ENCODE measurements at places on chromosomes 7 and 10.
A peak's percentile ranks its signal among the peaks of the same experiment; 100 is the strongest.

- H3K4me3 ChIP-seq, result no peak overlapping the region
- DNase-seq, result no peak
- no peaks in the 10 kb centered on the region for H3K4me1 ChIP-seq
- H3K27ac ChIP-seq, result no peak overlapping the region
Observed at GRCh38 chr10:124509880-124510632, 48.4 kb downstream of the LHPP start.

DNA sequence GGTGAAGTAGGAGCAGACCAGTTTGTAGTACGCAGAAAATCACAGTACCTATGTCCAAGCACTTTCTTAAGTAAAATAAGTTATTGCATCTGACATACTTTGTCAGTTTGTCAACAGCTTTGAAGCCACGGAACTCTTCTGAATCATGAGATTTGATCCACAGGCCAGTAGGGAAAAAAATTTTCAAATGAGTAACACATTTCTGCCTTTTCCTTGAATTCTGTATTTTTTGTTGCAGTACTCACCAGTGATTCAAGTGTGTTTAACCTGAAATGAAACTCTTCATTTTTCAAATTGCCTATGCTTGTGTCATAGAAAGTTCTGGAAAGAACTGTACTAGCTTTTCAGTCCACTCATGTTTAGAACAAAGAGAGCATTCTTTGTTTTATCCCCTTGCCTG, 337.7 kb downstream of the GATA3 start:
- H3K27ac ChIP-seq, result no peak overlapping the region
- H3K4me1 ChIP-seq, result no peaks in the 10 kb centered on the region
- DNase-seq, result no peak
- no peak overlapping the region for H3K4me3 ChIP-seq
- no peaks in the 10 kb centered on the region for H3K36me3 ChIP-seq

- H3K4me3 ChIP-seq, result no peak overlapping the region
- DNase-seq, result no peak
- H3K36me3 ChIP-seq, result no peaks in the 10 kb centered on the region
- no peaks in the 10 kb centered on the region for H3K4me1 ChIP-seq
Observed at GRCh38 chr10:87615856-87616255, 43.8 kb upstream of the PAPSS2 start.

DNA sequence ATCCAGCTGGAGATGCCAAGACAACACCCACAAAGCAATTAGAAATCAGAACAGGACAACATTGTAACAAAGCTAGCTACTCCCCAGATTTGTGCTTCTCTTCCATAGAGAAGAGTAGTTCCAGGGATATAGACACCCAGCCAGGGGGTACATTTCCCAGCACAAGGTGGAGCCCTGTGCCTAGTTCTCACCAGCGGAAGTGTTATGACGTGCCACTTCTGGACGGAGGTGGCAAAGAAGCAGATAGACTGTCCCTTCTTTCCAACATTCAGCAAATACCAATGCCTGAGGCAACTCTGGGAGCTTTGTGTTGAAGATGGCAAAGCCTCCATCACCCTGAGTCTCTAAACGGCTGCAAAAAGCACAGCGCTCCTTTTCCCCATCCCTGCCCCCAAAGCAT, 23.4 kb upstream of the GSAP start:
- H3K4me1 ChIP-seq, result no peaks in the 10 kb centered on the region
- no peaks in the 10 kb centered on the region for H3K36me3 ChIP-seq
- no peak overlapping the region for H3K27ac ChIP-seq
- no peak for DNase-seq

GRCh38 chr10:100182281-100182680, 3.5 kb downstream of the ERLIN1 start:
- no peak for DNase-seq
- no peaks in the 10 kb centered on the region for H3K36me3 ChIP-seq
- H3K4me1 ChIP-seq, result peaks cover 8% of the 10 kb centered on the region
- no peaks in the 10 kb centered on the region for H3K27me3 ChIP-seq
- no peak overlapping the region for H3K4me3 ChIP-seq

DNA sequence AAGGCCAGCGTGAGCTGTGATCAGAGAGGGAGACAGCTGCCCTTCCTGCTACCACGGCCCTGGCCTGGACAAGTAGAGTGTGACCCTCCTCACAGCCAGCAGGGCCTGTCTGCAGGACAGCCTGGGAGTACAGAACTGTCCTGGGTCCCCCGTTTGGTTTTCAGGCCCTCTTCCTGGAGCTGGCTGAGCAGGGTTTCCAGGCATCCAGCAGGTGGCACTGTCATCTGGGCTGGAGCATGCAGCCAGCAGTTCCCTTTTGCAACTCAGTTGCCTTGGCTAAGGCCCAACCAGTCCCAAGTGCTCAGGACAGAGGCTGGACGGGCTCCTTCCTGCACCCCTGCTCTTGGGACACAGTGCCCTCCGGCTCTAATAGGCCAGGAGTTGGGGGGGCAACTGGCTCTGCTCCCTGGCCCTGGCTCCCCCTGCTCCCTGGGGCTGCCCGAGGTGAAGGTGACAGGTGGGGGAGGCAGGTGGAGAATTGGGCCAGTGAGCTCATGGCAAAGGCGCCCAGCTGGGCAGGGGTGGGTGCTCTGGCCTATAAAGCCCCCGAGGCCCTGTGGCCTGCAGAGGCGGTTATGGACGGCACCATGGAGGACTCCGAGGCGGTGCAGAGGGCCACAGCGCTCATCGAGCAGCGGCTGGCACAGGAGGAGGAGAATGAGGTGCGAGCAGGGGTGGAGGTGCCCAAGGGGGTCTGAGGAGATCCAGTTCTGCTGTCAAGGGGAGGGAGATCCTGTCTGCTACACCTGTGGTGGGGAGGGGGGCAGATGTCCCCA, at the start of gene ANKRD2:
ANKRD2 (plus strand) TSS at position 566 of the 776 bp plus-strand sequence; CDS start at position 576, 10 bp downstream.
- no peaks in the 10 kb centered on the region for H3K27me3 ChIP-seq
- H3K4me1 ChIP-seq, result no peaks in the 10 kb centered on the region
- DNase-seq, result peak; percentile 32
- H3K36me3 ChIP-seq, result no peaks in the 10 kb centered on the region
- H3K27ac ChIP-seq, result no peak within 1 kb of the TSS

DNA sequence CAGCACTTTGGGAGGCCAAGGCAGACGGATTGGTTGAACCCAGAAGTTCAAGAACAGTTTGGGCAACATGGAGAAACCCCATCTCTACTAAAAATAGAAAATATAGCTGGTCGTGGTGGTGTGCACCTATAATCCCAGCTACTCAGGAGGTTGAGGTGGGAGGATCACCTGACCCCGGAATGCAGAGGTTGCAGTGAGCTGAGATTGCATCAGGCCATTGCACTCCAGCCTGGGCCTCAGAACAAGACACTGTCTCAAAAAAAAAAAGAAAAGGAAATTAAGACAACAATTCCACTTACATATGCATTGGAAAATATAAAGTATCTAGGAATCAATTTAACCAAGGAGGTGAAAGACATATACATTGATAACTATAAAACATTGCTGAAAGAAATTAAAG, 7.2 kb upstream of the OGDH start:
- H3K27ac ChIP-seq, result no peak overlapping the region
- no peak overlapping the region for H3K4me3 ChIP-seq
- no peaks in the 10 kb centered on the region for H3K27me3 ChIP-seq
- H3K36me3 ChIP-seq, result no peaks in the 10 kb centered on the region

DNA sequence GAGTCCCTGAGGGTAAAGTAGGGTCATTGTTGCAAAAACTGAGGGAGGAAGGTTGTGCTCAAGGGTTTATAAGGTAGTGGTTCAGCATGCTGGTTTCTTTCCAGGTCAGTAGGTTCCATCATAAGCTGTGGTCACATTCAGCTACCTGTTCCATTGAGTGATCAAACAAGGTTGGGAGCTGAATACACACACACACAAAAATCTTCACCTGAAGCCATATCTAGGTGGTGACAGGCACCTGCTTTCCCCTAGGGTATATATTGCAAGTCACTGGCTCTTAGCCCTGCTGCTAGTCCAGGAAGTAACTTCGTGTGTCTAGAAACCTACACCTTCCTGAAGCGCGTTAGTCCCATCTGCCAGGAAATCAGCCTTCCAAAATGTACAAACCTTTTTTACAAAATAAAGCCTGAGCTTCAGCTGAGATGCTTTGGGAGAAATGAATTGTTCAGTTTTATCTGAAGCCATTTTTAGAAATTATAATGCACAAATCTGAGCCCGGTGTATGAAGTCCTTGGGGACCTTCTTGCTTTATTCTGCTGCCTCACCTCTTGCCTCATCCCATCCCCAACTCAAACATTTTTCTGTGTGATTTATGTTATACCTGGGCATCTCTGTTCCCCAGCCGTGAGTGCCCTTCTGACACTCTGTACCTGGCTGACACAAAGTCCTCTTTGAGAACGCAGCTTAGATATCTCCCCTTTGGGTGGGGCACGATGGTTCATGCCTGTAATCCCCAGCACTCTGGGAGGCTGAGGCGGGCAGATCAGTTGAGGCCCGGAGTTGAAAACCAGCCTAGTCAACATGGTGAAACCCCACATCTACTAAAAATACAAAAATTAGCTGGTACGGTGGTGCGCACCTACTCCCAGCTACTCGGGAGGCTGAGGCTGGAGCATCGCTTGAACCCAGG, 10.6 kb upstream of the LAMTOR4 start:
- no peaks in the 10 kb centered on the region for H3K36me3 ChIP-seq
- peak overlapping the region; percentile 28 for H3K27ac ChIP-seq
- peak overlapping the region; percentile 9 for H3K4me3 ChIP-seq
- no peak for DNase-seq
- H3K4me1 ChIP-seq, result peaks cover 11% of the 10 kb centered on the region
- no peaks in the 10 kb centered on the region for H3K27me3 ChIP-seq

DNA sequence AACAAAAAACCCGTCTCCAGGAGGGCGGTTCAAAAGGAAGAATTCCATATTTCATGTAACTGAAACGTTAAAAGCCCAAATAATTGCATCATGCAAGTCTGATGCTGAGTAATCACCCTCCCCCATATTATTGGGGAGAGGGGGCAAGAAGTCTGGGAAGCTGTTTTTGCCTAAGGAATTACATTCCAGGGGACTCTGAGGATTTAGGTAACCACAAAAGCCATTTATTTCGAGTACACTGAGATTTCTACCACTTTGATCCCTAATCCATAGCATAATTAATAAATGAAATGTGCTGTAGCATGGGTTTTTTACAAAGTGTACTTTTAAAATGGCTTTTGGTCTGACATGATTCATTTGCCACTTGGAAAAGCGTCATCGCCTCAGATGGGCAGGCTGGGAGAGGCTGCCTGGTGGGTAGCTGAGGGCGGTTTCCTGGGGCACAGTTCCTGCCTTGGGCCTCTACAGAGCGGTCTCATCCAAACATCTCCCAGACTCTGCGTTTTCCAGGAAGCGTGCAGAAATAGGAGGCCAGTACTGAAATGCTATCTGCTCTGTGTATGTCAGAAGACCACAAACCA, 106.5 kb downstream of the TCF7L2 start:
- H3K36me3 ChIP-seq, result no peaks in the 10 kb centered on the region
- no peak overlapping the region for H3K27ac ChIP-seq
- peaks cover 16% of the 10 kb centered on the region for H3K4me1 ChIP-seq
- H3K4me3 ChIP-seq, result no peak overlapping the region
- H3K27me3 ChIP-seq, result no peaks in the 10 kb centered on the region
- DNase-seq, result no peak

DNA sequence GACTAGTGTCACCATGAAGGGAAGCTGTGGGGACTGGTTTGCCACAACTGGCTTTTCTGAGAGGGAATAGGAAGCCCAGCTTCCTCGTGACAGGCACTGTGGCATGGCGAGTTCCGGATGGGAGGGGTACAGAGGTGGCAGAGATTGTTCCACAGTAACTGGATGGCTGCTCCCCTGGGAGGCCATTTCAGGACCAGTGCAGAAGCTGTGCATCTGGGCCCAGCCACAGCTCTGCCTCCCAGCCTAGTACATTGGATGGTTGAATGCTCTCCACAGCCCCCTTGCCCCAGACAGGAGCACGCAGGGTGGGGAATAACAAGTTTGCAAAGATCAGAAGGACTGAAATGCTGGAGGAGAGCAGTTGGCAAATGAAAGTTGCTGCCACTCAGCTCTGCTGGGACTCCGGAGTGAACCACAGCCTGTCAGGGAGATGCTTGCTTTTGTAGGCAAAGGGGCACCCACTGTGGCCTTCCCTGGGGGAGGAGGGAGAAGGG, 51.8 kb downstream of the GSDME start:
- no peaks in the 10 kb centered on the region for H3K4me1 ChIP-seq
- no peak overlapping the region for H3K27ac ChIP-seq
- H3K36me3 ChIP-seq, result no peaks in the 10 kb centered on the region

DNA sequence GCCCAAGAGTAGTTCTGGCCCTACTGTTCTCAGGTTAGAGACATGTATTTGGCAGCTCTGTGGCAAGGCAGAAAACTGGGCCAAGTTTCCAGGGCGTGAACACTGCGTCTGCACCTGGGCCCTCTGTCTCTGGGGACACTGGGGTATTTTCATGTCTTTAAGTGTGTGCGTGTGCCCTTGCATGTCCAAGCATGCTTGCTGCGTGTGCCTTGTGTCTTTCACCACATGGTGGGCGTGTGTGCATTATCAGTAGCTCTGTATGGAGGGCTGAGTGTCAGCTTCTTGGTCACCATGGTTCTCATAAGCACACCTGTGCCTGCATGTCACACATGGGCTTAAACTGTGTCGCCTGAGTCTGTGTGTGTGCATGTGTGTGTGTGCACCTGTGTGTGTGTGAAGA, 69.3 kb downstream of the HIPK2 start:
- H3K27me3 ChIP-seq, result no peaks in the 10 kb centered on the region
- no peak overlapping the region for H3K27ac ChIP-seq
- no peaks in the 10 kb centered on the region for H3K4me1 ChIP-seq
- no peak for DNase-seq

GRCh38 chr10:83222832-83223742, 916.2 kb upstream of the GHITM start:
- no peak for DNase-seq
- no peak overlapping the region for H3K27ac ChIP-seq
- no peak overlapping the region for H3K4me3 ChIP-seq
- H3K36me3 ChIP-seq, result no peaks in the 10 kb centered on the region

DNA sequence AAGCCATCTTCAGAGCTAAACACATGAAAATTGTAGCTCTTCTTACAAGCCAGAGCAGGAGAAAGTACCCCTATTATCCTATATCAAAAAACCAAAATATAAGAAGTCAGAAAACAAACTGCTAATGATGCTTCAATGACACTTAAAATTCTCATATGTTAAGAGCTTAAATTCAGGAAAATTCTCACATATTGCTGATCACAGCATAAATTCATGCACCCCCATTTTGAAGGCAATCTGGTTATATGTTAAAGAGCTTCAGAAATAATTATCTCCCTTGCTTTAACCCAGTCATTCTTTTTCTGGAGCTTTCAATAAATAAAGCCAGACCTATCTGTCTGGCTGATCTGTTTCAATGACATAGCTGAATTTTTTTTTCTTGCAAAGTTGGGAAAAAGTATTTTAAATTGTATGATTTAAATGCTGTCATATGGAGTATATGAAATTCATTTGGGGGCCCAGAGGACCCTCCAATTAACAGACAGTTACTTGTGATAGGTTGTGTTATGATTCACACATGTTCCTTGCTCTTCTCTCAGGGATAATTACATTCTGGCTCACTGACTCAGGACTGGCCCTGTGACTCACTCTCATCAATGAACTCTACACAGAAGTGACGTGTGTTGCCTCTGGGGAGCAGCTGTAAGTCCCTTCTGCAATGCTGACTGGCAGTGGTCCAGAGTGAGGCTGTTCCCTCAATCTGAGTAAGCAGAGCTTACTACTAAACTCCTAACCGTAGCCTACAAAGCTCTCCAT, 85.2 kb downstream of the HGF start:
- no peak overlapping the region for H3K27ac ChIP-seq
- no peak overlapping the region for H3K4me3 ChIP-seq
- H3K36me3 ChIP-seq, result no peaks in the 10 kb centered on the region

- H3K27me3 ChIP-seq, result no peaks in the 10 kb centered on the region
- no peak for DNase-seq
- no peak overlapping the region for H3K4me3 ChIP-seq
- no peaks in the 10 kb centered on the region for H3K4me1 ChIP-seq
Observed at GRCh38 chr10:29057822-29058331, 231.0 kb upstream of the LYZL1 start.

Data from naive thymus-derived CD4-positive, alpha-beta T cell (primary cell).